ENCODE measurements at places on chromosomes 7 and 10. TPM values are rescaled to one million over a fixed set of nuclear protein-coding genes. Genes with fewer than 3 reads are reported as not detected.

LDB3 gene
- total RNA-seq: under 0.01 TPM

INHBA gene
- total RNA-seq: 20.0 TPM

OPN4 gene
- not detected for total RNA-seq

PHKG1 gene
- 3.4 TPM for total RNA-seq

LIPN gene
- total RNA-seq: not detected

ITIH5 gene
- total RNA-seq: 0.09 TPM

FZD8 gene
- total RNA-seq: 8.8 TPM

SPACDR gene
- total RNA-seq: 0.27 TPM

KLLN gene
- 2.0 TPM for total RNA-seq

C1QL3 gene
- 0.09 TPM for total RNA-seq

CYP3A4 gene
- total RNA-seq: not detected

MMD2 gene
- total RNA-seq: not detected

GHRHR gene
- not detected for total RNA-seq

LIPM gene
- 0.82 TPM for total RNA-seq

H2BK1 gene
- total RNA-seq: not detected

COL28A1 gene
- 0.09 TPM for total RNA-seq

SLC29A3 gene
- 1.2 TPM for total RNA-seq

PAOX gene
- total RNA-seq: 5.4 TPM

RTKN2 gene
- 11.9 TPM for total RNA-seq

ALOX5 gene
- total RNA-seq: not detected

LRRD1 gene
- total RNA-seq: 0.41 TPM

GATAD1 gene
- 25.7 TPM for total RNA-seq

CCDC172 gene
- not detected for total RNA-seq

PON1 gene
- not detected for total RNA-seq

GRM3 gene
- not detected for total RNA-seq

EVX1 gene
- total RNA-seq: not detected

FAM170B gene
- not detected for total RNA-seq

CCZ1 gene
- 24.3 TPM for total RNA-seq

IL15RA gene
- total RNA-seq: 2.1 TPM

SORCS1 gene
- total RNA-seq: not detected

BICC1 gene
- total RNA-seq: 123 TPM

TMEM270 gene
- total RNA-seq: not detected

ABCA13 gene
- total RNA-seq: not detected

KLF14 gene
- not detected for total RNA-seq

NDUFB2 gene
- 161 TPM for total RNA-seq

AGBL3 gene
- total RNA-seq: 0.41 TPM

NPSR1 gene
- not detected for total RNA-seq

CUBN gene
- 3.4 TPM for total RNA-seq

SEMA3A gene
- total RNA-seq: 118 TPM

EN2 gene
- not detected for total RNA-seq

ASIC3 gene
- not detected for total RNA-seq

FAM25A gene
- total RNA-seq: not detected

PDK4 gene
- total RNA-seq: 0.72 TPM

VWDE gene
- total RNA-seq: 0.09 TPM

KIF11 gene
- total RNA-seq: 4.5 TPM
